CD4-positive, alpha-beta T cell treated with Interleukin-6 for 4 hours (primary cell): ENCODE measurements at places on chromosomes 7 and 10.

DNA sequence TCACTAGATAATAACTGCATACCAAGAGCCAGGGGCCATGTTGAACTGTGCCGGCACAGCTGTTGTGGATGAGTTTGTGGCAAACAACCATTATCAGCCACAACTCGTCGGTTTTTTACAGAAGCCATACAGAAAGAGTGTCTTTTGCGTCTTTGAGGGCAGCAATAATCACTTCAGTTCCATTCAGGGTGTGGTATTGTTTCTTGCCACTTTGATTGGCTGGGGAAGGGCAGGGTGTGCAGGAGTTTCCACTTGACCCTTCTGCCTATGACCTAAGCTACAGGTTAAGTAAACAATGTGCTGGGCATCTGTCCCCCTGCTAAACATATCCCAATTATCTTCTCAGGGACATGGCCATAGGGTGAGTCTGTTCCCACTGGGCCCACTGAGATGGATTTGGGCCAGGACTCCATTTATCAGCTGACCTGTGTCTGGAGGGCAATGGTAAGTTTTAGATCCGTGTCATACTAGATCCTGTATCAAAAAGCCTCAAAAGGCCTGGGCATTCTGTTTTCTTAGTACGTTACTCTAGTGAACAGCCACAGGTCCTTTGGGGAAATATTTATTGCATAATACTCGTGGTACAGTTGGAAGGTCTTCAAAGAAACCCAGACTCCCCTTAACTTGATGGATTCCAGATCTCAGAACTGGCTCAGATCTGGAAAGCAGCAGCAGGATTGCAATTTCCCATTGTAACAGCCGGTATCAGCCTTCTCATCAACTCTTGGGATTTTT is 15.9 kb downstream of the ZNF3 start:
- no peak for DNase-seq

DNA sequence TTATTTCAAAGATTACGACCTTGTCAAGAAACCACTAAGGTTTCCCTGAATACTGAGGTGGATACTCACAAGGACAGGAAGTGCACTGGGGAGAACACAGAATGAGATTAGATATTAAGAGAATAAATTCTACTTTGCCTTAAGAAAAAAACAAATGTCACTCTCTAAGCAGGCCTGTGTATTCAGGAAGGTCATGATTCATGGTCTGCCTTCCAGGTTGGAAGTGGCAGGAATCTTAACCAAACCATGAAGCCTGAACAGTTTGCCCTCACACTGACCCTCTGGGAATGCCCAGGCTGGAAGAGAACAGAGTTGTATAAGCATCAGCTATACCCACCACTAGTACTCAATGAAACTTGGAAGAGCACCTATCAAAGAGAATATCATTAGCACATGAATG is 227.6 kb downstream of the DGKI start:
- no peak for DNase-seq

DNA sequence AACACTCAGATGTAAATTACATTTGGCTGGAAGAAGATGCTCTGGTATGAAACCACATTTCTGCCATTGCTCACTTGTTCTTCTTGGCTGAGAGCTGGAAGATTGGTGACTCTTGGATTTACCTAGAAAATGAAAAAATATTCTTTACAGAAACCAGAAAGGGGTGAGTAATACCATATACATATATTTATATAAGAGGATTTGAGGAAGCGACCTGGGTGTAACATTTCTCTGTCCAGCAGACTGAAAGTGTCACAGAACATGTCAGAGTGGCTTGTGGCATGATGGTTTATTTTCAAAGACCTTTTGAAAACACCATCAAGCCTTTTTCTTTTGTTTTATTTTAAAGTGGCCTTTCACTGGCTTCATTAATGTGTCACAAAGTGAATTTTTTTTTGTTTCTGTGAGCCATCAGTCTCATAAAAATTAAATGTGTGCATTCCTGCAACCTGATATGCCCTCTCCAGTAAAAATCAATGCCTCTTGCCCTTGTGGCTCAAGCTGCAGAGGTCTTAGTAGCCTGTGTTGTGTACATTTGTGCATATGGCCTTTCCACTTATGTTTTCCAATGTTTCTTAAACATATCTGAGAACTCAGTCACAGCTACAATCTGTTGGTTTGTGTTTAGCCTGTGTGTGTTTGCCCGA is 23.5 kb downstream of the CREB5 start:
- no peak for DNase-seq

DNA sequence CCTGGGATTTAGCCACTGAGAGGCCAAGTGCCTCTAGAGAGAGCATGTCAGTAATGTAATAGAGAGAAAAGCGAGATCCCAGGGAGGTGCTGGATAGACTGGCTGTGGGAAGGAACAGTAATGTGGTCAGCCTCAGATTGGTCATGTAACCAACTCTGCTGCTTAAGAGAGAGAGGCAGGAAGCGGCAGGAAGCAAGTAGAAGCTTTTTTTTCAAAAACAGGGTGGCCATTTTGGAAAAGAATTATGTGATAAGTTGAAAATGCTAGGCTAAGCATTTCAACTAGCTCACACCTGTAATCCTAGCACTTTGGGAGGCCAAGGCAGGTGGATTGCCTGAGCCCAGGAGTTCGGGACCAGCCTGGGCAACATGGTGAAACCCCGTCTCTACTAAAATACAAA is 3.7 kb upstream of the PCOLCE start:
- no peak for DNase-seq

DNA sequence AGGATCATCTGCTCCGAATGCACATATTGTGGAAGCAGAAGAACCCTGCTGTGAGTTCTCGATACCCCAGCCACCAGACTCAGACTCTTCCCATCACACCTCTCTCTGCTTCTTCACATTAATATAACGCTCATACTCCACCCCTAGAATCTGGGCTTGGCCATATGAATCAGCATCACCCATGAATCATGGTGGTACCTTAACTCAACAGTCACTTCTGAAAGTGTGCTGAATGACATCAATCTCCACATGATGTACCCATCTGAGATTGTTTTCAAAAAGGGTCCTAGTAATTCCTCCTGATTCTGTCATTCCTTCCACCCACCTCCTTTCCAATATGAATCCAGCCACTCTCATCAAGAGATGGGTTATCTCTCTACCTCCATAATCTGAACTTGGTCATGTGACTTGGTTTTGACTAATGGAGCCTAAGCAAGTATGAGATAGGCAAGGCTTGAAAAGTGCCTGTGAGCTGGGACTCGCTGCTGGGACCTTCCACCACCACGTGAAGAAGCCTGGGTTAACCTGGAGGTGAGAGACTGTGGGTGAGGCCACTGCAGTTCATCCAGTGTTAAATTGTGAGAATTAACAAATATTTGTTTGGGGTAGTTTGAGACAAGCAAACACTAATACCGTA is 15.4 kb downstream of the YWHAG start:
- no peak for DNase-seq

GRCh38 chr7:13262929-13263530 is 575.6 kb downstream of the ARL4A start:
- DNase-seq: no peak

DNA sequence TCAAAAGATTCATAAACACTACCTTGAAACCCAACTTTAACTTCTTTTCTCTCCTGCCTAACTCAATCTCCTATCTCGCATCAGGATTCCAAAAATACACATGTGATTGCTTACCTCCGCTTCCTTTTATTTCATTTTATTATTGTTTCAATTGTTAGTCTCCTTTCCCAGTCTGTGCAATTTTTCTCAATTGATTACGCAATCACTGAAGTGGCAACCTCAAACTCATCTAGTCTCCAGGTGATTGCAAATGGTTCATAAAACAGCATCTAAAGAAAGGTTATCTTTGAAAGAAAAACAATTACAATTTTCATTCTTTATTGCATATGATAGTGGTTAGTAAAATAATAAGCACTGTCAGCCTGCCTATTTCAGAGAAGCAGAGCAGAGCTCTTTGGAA is 45.6 kb downstream of the CHRM2 start:
- no peak for DNase-seq

DNA sequence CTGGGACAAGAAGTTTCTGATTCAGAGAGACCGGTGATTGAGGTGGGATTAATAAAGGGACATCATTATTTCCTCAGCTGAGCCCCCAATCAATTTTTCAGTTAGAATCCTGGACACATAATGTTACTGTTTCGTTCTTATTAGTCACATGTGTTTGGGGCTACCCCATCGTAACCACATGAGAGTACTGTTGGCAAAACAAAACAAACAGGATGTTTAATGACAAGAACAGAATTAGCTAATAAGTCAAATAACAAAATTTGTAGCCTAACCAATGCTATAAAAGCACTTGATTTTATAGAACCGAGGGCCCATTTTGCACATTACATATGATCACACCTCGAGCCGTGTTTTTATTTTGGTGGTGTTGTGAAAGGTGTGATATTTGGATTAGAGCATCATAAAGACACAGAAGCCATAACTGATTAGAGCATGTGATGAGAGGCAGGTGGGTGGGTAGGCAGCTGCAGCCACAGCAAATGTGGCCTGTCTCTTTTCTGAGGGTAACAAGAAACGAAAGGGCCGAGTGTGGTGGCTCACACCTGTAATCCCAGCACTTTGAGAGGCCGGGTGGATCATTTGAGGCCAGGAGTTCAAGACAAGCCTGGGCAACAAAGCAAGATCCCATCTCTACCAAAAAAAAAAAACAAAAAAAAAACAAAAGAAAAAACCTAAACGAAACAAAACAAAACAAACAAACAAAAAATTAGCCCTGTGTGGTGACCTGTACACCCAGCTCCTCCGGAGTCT is 1.8 kb upstream of the VWC2 start:
- DNase-seq: no peak

GRCh38 chr10:19592276-19592675 is 224.0 kb upstream of the PLXDC2 start:
- no peak for DNase-seq

DNA sequence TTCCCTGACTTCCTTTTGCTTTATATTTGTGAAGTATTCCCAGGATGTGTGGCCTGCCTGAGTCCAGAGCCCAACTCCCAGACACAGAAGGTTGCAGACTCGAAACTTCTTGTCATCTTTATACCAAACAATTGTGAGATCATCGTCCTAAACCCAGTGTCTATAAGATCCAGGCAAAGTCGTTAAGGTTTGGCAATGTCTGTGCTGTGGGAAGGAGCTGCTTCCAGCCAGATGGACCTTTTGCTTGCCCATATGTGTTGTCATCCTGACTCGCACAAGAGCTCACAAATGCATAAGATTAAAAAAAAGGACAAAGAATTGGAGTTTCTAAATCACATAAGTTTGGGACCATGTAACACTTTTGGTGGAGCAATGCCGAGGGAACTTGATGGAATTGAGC is 37.0 kb downstream of the WNT2 start:
- no peak for DNase-seq

GRCh38 chr7:145696071-145696470 is 420.5 kb upstream of the CNTNAP2 start:
- no peak for DNase-seq

GRCh38 chr10:64682043-64682442 is 1160.8 kb downstream of the REEP3 start:
- no peak for DNase-seq

DNA sequence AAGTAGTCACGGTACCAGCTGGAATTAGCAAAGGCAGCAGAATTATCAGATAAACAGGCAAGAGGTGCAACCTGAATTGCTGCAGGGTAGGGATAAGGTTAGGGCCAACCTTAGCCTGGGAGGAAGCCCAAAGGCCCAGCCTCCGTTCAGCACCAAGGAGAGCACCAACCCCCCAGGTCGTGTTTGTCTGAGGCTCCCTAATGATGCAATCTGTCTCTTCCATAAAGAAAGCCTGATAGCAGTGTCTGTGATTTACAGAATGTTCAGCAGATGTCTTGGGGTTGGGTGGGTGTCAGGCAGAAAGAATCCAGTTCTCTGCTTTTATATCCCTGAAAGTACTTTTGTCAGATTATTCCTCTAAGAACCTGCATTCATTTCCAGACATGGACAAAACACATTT is 328.4 kb upstream of the AOAH start:
- DNase-seq: peak; percentile 11

GRCh38 chr7:101575168-101575567 is 53.9 kb downstream of the MYL10 start:
- DNase-seq: no peak

GRCh38 chr10:110843031-110843430 is 28.7 kb upstream of the PDCD4 start:
- peak; percentile 49 for DNase-seq

DNA sequence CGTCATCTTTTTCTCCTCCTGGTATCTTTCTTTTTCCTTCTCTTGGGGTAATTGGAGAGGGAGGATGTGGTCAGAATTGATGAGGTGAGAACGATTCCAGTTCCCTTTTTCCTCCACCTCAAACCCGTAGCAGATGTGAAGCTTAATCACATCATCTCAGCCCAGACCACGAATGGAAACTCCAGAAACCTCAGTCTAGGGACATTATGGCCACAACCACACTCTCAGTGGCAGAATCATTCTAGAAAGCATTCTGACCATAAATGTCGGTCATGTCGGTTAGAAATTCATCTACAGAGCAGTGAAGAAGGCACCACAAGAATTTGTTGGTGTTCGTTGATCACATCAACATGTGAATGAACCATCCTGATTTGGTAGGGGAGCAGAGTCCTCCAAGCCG is 78.7 kb downstream of the GATA3 start:
- DNase-seq: no peak

- no peak for DNase-seq
These were observed 7.5 kb downstream of the MPP7 start for GRCh38 chr10:28295336-28295735.

GRCh38 chr10:64733980-64734379 is 1212.8 kb downstream of the REEP3 start:
- no peak for DNase-seq

DNA sequence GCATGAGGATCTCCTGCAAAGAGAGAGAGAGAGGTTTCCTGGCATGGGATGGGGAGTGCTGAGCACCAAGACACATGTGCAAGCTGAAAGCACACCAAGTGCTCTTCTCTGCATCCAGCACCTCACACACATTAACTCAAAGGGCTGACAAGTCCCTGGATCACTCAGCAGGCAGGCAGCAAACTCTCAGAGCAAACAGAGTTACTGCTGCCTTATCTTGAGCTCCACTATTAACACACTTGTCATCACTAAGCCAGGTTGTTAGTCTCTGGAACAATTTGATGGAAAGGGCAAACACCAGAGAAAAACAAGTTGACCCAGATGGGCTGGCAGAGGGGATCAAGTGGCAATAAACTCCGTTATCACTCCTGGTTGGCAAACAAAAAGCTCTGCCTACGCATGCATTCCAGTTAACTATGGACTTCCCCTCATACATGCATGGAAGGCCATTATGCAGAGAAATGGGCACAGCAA is 349.9 kb downstream of the KCNMA1 start:
- DNase-seq: no peak

GRCh38 chr10:101287183-101287996 is 58.1 kb upstream of the LBX1 start:
- DNase-seq: no peak

- DNase-seq: no peak
These were observed 830.4 kb upstream of the COBL start for GRCh38 chr7:52146871-52147634.
